NCI-H446 treated with DMSO at 0.1 percent for 48 hours (cell line): ENCODE measurements at places on chromosomes 5 and 9.

DNA sequence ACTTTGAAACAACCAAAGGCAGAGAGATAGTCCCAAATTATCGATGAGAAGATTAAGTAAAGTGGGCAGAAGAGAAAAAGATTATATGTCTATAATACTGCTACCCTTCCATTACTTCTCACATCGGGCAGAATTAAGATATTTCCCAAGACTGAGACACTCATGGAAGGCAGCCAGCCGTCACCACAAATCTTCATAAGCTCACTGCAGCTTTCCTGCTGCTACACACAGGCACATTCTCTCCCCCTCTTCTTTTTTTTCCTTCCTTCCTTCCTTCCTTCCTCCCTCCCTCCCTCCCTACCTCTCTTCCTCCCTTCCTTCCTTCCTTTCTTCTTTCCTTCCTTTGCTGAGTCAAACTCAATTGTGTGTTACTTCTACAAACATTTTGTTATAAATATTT, 58.7 kb upstream of the SPATA31C2 start:
- no peak for DNase-seq

- DNase-seq: no peak
Measured at GRCh38 chr9:122346478-122347347, 24.1 kb upstream of the PTGS1 start.

DNA sequence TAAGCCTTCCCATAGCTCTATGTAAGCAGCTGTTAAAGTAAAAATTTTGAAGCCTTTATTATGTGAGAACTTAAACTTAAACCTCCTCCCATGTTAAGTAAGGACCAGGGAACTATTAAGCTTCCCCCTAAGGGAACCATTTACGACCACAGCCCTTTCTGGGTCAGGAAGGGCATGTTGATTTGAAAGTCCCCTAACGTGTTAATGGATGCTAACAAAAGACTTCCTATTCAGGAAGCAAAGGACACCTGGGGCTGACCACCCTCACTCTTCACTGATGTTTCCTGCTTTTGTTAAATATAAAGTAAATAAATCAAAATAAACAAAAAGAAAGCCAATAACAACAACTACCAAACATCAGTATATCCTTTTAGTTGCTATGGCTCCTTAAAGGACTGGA, 170.6 kb upstream of the RFX3 start:
- DNase-seq: no peak

GRCh38 chr9:32873131-32873530, 89.8 kb downstream of the TMEM215 start:
- no peak for DNase-seq

DNA sequence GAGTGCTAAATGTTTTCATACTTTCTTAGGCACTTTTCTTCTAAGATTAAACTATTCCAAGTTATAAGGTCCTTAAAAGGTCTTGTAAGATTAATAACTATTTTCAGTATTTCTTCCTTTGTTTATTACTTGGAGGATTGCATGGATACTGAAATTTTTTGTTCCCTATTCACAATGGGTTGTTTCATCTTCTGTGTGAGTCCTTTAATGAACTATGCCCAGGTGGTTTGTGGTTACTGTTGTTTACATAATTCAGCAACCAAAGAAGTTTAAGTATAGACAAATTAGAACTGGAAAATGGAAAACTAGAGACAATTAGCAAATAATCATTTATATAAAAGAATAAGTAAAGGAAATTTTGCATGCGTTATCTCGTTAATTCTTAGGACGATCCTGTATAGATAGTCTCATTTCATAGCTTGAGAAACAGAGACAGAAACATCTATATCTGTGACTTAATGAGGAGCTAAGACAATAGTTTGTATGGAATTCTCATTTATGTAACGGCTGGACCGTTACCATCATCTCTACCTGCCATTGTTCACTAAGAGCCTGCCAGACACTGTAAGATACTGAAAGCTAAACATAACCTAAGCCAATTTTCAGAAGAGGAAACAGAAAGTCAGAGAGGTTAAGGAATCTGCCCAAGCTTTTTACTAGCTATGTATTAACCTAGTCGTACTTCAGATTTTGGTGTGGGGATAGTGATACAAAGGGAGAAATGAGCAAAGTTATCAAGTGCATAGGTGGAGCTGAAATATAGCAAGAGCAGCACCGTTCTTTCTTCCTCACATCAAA, 148.2 kb downstream of the PAM start:
- DNase-seq: no peak

GRCh38 chr9:123825342-123826060, 104.4 kb downstream of the DENND1A start:
- no peak for DNase-seq
